CD4-positive, alpha-beta T cell treated with Interleukin-6 for 4 hours (primary cell): ENCODE measurements at places on chromosomes 6 and 20.

DNA sequence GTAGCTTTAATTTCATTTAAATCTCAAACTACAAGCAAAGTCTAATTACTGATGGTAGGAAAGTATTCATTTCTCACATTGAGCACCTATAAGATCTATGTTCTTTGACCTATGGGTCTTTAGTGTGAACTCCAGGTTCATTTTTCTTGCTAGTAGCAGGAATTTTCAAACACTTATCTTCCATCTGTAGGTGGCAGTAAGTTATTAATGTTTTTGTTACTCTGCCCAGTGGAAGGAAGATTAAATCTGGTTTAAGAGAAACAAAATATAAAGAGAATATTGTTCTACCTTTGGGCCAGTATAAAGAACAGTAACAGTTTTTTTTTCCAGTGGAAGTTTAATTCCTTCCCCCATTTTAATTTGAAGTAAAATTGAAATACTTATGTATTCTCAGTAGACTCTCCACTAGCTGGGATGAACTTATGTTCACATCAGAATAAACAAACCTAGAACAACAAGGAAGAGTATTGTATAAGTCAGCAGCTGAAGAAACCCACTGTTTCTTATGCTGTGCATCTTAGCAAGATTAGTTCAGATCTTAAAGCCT lies 328.2 kb downstream of the PHF3 start:
- no peak for DNase-seq

- DNase-seq, result peak; percentile 48
Measured at GRCh38 chr6:36593569-36594028, 563 bp upstream of the SRSF3 start.

- DNase-seq, result no peak
Measured at GRCh38 chr20:46648903-46649649, 2.2 kb downstream of the SLC13A3 start.

DNA sequence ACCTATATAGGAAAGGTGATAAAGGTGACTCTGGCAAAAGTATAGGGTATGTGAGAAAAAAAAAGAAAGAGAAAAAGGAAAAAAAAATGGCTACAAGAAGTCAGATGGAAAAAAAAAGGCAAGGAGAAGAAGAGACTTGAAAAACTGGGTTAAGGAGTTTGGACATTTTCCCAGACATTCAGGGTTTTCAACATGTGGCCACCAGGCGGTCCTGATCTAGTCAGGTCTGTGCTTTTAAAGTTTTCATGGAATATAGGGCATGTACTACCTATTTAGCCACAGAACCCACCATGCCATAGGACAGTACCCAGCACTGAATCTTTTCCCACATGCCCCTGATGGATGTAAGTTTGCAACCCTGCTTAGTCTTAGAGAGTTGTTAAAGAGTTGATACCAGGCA lies 433.7 kb downstream of the MAFB start:
- no peak for DNase-seq

DNA sequence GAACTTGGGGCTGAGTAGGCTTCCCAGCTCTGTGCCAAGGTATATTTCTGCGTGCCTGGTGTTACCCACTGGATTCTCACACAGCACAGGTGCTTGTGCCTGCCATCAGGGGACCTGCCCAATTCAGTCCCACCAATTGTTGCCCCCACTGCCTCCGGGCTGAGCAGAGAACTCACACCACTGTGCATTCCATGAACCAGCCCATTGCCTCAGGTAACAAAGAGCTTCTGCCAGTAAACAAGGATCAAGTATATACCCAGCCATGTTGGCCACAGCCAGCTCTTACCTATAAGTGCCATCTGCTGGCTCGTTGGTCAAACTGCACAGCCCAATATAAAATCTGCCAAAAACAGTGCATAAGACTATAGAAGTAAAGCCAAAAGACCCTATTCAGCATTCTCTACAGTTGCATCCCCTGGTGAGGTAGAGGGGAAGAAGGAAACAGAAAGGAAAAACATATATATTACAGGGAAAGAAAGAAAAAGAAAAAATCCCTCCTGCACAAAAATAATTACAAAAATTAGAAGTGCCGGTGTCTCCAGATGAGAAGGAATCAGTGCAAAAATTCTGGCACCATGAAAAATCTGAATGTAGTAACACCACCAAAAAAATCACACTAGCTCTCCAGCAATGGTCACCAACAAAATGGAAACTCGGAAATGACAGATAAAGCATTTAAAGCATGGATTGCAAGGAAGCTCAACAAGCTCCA lies 241.4 kb downstream of the IBTK start:
- no peak for DNase-seq

DNA sequence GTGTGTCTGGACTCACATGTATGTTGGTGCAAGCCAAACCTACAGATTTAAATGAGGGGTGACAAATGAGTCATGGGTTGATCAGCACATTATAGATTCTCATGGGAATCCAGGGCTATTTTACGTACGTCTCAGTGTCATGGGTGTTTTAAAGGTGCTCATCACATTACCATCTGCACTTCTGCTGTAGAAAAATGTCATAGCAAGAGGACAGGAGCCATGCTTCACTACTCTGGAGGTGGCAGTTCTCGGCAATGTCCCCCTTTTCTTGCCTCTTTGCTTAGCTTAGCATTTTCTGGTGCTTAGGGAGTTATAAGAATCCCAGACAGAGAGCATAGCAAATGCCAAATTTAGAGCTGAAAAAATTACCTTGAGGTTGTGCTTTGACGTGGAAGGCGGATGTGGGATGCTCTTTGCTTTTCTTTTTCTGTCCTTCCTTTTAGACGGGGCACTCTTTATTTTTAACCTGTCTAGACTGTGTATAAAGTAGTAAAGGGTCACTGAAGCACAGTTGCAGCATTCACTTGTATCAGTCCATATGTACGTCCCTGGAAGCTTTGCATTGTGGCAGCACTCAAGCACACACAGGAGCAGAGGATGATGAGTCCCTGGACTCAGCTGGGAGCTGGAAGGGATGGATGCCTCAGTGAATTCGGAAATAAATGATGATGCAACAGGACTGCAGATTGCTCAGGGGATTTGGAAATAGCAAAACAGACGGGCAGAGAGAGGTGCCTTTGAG lies 139.7 kb downstream of the SYNDIG1 start:
- no peak for DNase-seq

- DNase-seq, result no peak
Measured at GRCh38 chr6:139882977-139883728, 508.7 kb upstream of the CITED2 start.

DNA sequence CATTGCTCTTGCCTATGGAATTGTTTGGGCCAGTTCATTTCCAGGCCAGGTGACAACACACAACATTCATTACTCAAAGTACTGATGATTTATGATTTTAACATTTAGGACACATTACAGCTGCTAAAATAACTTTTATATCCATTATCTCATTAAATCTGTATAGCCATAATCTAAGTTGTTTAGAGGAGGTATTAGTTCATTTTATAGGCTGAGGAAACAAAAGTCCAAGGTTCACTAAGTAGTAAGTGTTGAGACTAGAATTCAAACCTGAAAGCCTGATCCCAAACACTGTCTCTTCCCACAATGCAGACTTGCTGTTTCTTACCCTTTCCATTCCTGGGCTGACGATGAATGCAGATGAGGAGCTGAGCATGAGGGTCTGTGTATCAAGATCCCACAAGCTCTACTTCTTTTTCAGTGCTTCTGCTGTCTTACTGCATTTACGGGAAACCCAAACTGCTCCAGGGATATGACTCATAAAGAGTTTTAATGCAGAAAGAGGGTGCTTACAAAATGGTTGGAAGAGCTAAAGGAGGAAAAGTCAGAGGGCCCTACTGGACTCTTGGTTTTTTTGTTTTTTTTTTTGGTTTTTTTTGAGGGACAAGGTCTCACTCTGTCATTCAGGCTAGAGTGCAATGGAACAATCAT lies 17.9 kb downstream of the TENT5A start:
- DNase-seq, result no peak

DNA sequence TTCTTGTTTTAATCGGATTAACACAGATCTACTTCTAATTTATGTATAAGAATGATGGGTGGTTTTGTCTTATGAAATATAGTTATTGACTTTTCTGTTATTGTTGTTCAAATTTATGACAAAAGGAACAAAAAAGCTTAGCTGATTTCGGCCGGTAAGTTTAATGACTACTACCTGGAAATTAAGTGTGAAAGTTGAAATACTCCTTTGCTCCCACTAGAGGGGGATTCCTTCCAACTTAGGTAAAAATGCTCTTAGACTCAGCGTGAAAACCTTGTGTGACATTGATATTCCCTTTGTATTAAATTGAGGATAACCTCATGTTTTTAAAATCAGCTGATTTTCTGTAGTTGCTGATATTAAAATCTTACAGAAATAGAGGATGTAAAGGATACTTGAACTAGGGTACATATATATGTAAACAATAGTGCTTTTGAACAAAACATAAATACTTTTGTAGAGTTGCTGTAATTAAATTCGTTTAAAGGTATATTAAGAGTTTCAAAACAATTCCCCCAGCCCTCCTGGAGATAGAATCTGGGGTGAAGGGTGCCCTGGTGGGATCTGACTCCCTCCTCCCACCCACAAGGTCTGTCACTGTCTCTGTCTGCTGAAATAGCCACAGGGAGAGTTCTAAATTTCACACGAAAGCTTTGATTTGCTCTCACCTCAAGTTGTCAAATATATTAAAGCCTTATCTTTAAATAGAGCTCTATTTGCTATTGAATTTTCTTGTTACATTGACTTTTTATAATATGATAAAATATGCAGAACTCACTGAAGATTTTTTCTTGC lies 257.5 kb downstream of the ARID1B start:
- DNase-seq, result no peak

GRCh38 chr20:25126204-25127029 lies 44.5 kb upstream of the VSX1 start:
- no peak for DNase-seq

DNA sequence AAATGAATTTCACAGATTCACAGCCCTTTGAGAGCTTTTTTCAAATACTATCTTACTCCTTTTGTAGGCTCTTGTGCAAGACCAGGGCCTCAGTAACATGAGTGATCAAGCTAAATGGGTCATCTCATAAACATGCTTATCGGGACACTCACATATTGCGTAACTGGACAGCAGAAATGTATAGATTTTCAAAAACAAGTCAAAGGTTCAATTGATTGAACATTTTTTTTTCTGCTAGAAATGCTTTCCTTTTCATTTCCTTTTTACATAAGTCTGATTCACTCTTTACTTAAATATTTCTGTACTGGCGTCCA lies 8.7 kb upstream of the SALL4 start:
- no peak for DNase-seq

GRCh38 chr6:105459864-105460263 lies 57.0 kb upstream of the PREP start:
- DNase-seq, result no peak

GRCh38 chr6:43097098-43097489 lies 21.0 kb downstream of the PTK7 start:
- DNase-seq, result no peak

DNA sequence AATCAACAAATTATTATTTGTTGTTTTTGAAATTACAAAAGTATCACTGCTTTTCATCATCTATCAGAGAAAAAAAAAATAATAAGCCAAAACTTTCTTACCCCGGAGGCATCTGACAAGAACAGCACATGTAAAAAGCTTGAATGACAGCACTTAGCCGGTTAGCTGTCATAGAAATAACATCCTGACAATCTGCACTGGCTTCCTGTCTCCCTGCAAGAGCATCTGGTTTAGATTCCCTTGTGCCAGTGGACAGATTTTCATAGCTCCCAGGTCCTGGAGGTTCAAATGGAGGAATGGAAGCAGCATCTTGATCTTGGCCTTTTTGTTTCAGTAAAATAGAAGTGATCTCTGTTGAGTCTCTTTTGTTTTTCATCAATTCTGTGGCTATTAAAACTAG lies 74.8 kb downstream of the HACE1 start:
- DNase-seq, result no peak

- DNase-seq, result no peak
Measured at GRCh38 chr20:25187220-25187619, 8.3 kb upstream of the ENTPD6 start.

DNA sequence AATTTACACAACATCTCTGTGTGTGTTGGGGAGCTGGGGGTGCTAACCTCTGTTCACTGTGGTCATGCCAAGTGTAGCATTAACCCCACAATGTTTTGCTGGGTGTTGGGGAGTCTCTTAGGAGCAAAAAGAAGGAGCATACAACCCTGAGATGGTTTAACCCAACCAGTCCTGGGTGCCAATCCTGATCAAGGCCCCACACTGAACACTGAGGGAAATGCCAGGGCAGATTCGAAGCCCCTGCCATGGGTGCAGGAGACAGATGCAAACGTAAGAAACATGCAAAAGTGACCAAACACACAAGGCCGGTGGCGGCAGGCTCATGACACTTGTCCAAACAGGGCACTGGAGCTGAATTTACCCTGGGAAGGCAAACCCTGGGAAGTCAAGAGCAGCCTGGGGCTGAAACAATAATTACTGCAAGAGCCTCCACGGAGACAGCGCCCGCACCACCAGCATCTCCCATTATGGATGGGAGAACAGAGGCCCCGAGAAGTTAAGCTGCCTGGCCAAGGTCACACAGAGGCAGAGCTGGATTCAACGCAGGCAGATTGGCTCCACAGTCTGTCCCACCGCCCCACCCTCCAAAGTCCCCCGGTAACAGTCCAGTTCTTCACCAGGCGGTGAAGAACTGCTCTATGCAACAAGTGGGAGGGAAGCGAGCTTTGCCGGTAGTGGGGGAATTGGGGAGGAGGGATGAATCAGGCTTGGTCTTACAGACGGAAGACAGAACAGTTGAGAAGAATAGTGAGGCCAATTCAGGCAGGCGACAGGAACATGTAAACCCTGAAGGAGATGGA lies 8.5 kb downstream of the ACSS1 start:
- no peak for DNase-seq

DNA sequence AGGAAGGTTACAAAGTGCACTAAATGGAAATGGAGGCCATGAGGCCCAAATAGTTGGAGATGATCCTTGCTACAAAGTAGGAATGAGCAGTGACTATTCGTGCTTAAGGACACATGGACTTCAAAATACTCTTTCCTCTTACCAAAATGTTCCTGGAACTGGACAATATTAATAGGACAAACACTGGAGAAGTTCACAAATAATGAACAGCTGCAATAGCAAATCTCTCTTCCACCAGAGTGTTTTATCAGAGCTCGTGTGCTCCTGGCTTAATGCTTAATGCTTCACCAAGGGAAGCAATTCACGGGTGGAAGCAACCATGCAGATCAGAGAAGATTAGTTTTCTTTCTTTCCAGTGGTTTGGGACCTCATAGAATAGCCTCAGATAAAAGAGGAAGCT lies 435.4 kb downstream of the BCKDHB start:
- DNase-seq, result no peak
